ENCODE measurements at places on chromosomes 4 and X.

DNA sequence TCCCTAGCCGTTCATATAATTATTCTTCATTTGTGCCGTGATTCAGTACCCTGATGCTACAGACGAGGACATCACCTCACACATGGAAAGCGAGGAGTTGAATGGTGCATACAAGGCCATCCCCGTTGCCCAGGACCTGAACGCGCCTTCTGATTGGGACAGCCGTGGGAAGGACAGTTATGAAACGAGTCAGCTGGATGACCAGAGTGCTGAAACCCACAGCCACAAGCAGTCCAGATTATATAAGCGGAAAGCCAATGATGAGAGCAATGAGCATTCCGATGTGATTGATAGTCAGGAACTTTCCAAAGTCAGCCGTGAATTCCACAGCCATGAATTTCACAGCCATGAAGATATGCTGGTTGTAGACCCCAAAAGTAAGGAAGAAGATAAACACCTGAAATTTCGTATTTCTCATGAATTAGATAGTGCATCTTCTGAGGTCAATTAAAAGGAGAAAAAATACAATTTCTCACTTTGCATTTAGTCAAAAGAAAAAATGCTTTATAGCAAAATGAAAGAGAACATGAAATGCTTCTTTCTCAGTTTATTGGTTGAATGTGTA lies 7.0 kb downstream of the SPP1 start:
- DNase-seq: peak; percentile 39

- no peak for DNase-seq
Observed at GRCh38 chrX:150763810-150764209, 70.6 kb downstream of the MTMR1 start.

GRCh38 chrX:38279188-38279587 lies 48.1 kb downstream of the RPGR start:
- DNase-seq: no peak

DNA sequence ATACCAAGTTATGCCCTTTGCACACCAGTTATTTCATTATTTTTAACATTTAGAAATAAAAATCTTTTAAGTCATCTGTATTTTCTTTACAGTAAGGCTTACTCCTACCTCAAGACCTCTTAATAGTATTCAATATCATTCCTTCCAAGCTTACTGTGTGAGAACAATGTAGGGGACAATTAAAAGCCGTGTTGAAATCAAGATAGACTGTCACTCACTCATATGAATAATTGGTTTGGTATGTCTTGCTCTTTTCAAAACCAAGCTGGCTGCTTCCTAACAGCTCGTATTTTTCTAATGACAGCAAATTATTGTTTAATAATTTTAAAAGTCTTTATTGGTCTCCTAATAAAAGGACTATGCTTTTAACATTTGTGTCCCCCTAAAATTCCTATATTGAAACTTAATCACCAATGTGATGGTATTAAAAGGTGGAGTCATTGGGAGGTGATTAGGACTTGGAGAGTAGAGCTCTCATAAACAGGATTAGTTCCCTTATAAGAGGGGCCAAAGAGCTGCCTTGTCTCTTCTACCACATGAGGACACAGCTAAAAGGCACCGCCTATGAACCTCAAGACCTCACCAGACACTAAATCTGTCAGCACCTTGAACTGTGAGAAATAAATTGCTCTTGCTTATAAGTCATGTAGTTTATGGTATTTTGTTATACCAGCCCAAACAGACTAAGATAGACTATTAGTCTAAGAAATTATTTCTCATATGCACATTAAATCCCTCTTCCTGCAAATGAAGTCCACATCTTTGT lies 4.1 kb downstream of the ABCB7 start:
- no peak for DNase-seq

Data from fibroblast of skin of back (primary cell).